Gastrocnemius medialis (tissue), 4 donors: ENCODE measurements at places on chromosomes 12 and 14. TPM values are rescaled to one million over a fixed set of nuclear protein-coding genes. Genes with fewer than 3 reads are reported as not detected.

GRCh38 chr12:27331291-27331926 is 1.2 kb upstream of the BMAL2 start:
- H3K36me3 ChIP-seq, result peaks cover 7% of the 10 kb centered on the region
- peaks cover 22% of the 10 kb centered on the region for H3K27me3 ChIP-seq
- DNase-seq, result no peak
- peaks cover 5% of the 10 kb centered on the region for H3K4me1 ChIP-seq

GRCh38 chr12:15863984-15864383 is 18.2 kb upstream of the STRAP start:
- H3K4me1 ChIP-seq, result no peaks in the 10 kb centered on the region
- DNase-seq, result no peak
- no peaks in the 10 kb centered on the region for H3K36me3 ChIP-seq
- H3K27ac ChIP-seq, result no peak overlapping the region

GRCh38 chr12:97017213-97017612 is 110.2 kb downstream of the NEDD1 start:
- no peaks in the 10 kb centered on the region for H3K27me3 ChIP-seq
- H3K4me3 ChIP-seq, result no peak overlapping the region
- DNase-seq, result no peak

Gene C12orf60
- not detected for total RNA-seq

DNA sequence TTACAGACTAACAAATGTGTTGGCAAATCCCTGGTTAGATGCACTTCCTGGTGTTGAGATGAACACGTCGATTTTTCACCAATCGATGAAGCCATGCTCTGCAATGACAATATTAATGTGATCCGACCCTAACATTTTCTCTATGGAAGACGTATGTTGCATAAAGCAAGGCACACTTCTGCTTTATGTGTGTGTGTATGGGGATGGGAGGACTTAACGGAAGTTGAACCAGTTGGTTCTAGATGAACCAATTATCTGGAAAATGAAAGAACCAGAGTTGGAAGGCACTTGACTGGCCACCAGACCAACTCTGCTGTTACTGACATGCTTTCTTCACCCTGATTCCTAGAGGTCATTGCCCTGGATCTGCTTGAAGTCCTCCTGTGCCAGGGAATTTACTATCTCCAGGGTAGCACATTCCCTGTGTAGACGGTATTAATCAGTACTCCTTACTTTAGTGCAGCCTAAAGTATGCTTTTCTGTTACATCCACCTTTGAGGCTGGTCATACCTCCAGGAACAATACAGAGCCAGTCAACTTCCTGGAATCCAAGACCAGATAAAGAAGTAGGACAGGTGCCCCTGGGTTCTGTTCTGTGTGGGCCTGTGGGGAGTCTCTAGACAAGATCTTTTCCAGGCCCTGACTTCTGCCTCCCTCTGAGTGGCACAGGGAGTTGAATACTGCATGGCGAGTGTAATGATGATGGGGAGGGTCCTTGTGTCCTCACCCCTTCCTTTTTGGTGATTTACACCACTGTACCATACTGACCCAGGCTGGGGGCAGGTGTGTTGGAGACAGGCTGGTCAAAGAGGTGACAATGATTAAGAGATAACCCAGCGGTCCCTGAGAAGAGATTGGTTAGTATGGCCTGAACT is 4.1 kb downstream of the SDR39U1 start:
- H3K27ac ChIP-seq, result peak overlapping the region; percentile 40
- no peaks in the 10 kb centered on the region for H3K27me3 ChIP-seq
- no peak overlapping the region for H3K4me3 ChIP-seq
- H3K36me3 ChIP-seq, result no peaks in the 10 kb centered on the region

Gene KRT73
- not detected for total RNA-seq
